ENCODE measurements at places on chromosomes 11 and 22.

DNA sequence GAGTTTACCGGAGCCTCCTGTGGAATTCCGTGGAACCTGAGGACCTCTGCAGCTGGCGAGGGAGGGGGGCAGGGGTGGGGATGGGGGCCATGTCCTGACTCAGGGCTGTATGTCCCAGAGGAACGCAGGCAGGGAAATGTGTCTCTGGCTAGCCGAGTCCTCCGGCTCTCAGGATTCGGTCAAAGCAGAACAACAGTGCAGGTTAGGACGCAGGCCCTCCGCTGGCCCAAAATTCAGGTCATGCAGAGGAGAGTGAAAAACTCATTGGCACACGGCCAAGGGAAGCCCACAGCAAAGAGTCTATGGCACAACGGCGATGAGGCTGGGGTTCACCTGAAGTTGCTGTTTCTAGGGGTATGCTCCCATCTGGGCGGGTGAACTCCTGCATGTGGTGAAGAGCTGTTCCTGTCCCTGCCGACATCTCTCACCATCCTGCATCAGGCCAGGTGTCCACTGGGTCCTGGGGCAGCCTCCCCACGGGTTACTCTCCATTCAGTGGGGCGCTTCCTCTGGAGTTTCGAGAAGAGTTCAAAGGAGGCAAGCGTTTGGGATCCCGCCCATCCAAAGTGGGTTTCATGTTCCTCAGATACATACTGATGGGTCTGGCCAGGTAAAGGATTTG is 1055.3 kb downstream of the BRD1 start:
- DNase-seq, result no peak

- no peak for DNase-seq
These were observed 1282.9 kb downstream of the TBC1D22A start for GRCh38 chr22:48045369-48045768.

GRCh38 chr11:114438303-114438702 is 964 bp upstream of the REXO2 start:
- DNase-seq, result peak; percentile 43

DNA sequence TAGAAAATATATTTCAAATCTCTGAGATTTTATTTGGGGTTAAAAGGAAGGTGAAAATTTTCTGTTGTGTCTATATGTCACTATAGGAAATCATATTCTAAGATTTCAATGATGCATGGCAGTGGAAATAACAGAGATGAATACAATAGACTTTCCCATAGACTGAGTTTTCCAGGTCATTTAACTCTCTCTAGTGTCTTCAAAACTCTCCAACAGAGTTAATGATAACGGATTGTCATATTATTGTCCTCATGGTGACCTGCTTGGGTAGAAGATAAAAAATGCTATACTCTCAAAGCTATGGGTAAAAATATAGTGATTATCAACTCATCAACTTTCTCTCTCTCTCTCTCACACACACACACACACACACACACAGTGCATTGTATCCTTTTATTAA is 312.9 kb downstream of the CNTN5 start:
- no peak for DNase-seq

GRCh38 chr11:12051287-12051662 is 42.8 kb upstream of the DKK3 start:
- DNase-seq, result no peak
